ENCODE measurements at places on chromosomes 2 and 18. TPM values are rescaled to one million over a fixed set of nuclear protein-coding genes. Genes with fewer than 3 reads are reported as not detected.

Gene TUBA3E
- total RNA-seq: not detected

Gene NEB
- total RNA-seq: 3.6 TPM

Gene DYNAP
- total RNA-seq: not detected

Gene PID1
- not detected for total RNA-seq

Gene CYS1
- total RNA-seq: 0.25 TPM
